ENCODE measurements at places on chromosomes 11 and 22.

GRCh38 chr11:44143987-44144909 is 48.8 kb downstream of the EXT2 start:
- DNase-seq = no peak

DNA sequence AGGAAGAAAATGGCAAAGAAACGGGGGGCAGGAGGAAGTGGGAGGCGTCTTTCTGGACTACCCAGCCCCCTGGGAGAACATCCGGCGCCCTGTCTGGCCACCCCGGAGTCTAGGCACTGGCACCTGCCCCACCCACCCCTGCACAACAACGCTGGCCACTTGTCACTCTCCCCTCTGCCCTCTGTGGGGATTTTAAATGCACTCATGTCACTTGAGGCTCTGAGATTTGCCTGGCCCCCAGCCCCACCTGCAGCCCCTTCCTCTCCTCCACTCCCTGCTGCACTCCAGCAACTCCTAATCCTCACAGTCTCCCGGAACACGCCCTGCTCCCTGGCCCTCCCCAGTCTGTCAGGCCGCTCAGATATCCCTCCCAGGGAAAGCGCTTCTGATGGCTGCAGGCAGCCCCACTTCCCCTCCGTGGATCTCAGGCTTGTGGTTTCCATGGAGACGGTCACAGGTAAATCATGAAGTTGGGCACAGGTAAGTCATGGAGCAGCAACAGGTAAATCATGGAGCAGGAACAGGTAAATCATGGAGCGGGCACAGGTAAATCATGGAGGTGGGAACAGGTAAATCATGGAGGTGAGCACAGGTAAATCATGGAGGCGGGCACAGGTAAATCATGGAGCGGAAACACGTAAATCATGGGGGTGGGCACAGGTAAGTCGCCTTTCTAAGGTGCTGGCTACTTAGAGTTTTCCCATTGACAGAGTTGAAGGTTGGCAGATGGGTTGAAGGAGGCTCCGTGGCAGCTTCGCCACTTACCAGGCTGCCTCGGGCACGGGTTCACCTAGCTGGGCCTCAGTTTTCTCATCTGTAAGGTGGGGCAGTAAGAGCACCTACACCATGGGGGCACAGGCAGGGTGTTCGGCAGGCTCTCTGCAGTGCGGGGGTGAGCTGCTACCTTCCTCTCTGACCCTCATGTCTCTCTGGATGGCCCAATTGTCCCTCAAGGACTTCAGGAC is 79.0 kb upstream of the SHISAL1 start:
- peak; percentile 5 for DNase-seq

GRCh38 chr22:21713428-21714058 is 22.1 kb downstream of the YPEL1 start:
- DNase-seq = no peak

GRCh38 chr11:61045271-61045670 is 57.0 kb upstream of the CD5 start:
- no peak for DNase-seq

DNA sequence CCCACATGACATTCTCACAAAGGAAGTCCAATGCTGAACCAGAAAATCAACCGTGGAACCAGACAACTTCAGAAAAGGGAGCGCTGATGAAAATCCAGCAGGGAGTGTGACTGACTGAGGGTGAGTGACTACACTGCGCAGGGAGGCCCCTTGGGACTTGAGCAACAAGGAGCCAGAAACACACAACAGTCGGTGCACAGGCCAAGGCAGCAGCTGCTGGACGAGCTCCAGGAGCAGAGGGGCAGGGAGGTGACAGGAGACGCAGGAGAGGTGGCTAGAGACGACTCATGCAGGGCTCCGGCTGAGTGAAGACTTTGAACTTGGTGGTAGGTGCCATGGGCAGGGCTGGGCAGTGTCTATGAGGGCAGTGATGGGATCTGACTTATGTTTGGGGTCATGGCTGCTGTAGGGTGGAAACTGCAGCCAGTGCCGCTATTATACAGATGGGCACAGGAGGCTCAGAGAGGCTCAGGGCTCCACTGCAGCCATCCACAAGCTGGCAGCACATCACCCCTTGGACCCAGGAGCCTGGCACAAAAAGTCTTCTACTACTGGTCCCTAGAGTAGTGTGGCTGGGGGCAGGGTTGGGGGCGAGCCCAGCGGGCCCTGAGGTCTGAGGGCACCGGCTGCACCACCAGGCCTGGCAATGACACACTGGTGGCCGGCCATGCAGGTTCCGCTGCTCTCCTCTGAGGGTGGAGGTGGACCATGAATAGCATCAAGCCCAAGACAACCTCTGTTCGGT is 10.3 kb upstream of the FADD start:
- DNase-seq = peak; percentile 70

- DNase-seq = no peak
These were observed 3.4 kb upstream of the ADAMTS8 start for GRCh38 chr11:130431801-130432200.

DNA sequence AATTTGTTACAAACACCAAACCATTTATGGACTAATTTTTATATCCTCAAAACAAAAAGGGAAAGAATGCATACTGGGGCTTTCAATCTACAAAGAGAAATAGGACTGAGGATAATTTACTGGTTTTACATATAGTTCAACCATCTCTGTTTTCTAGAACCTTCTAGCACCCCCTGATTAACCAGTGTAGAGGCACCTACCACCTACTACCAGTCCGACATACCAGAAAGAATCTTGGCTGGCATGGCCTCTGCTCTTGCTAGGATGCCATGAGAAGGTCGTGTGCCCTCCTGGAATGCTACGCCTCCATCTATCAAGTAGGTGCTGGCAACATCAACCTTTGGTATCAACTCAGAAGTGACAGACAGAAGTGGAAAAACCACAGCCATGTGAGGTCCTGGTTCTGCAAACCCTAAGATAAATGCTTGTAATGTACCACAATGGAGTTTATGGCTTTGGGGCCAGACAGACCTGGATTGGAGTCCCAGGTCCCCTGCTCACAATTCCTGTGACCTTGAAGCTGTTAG is 28.2 kb downstream of the MYH9 start:
- DNase-seq = no peak

GRCh38 chr11:4061700-4062099 is 32.9 kb upstream of the RRM1 start:
- DNase-seq = no peak

DNA sequence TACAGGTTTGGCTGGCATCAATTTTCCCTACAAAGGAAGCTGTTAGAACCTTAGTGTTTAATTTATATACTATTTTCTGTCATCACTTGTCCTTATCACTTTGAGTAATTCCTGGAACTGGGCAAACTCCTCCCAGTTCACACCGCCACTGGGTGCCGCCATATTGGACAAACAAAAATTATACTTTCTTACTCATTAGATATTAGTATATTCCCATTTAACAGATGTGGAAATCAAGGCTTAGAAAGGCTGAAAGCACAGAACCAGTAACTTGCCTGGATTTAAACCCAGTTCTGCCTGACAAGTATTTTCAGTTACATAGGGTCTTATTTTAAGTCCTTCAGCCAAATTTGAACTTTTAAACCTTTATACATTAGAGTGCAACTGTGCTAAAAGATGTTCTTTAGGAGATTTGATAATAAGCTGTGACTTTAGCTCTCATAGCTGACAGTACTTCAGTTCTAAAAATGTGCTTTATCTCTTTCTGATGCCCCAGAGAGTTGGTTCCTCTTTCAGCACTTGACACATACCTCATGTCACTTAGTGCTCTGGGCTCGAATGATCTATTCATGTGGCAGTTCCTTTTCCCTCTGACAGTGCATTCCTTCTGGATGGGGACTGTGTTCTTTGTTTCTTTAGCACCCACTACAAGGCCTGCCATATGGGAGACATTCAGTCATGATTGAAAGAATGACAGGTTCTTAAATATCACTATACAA is 25.4 kb downstream of the COA4 start:
- DNase-seq = no peak

GRCh38 chr11:122665861-122666260 is 10.3 kb downstream of the UBASH3B start:
- no peak for DNase-seq

GRCh38 chr11:118434553-118435289 is 1.6 kb upstream of the KMT2A start:
- DNase-seq = peak; percentile 40

DNA sequence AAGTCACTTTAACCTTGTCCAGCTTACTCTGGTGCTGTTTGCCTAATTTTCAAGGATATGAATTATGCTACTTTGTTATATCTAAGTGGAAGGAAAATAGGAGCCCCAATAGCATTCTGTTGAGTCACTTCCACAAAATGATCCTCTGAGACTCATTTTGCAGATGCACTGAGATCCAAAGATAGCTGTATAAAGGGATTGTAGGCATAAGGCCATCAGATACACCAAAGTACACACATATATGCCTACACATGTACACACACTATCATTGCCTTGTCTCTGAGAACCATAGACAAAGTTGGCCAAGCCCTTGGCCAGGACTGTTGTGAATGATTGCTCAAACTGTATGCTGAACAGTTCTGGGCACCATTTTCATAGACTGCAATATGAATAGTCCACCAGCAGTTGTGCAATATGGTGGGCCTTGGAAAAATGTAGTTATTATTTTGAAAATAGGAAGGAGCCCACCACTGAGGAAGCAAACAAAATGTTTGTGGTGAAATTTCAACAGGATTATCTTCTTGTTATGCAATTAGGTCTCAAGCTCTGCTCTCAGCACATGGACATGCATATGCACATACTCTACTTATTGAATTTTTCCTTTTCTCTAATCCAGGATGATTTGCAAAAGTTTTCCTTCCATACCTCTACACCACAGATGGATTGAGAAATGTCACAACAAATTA is 186.0 kb upstream of the CTSC start:
- no peak for DNase-seq

GRCh38 chr22:47623066-47623762 is 860.8 kb downstream of the TBC1D22A start:
- DNase-seq = no peak

- no peak for DNase-seq
These were observed 8.7 kb downstream of the COMMD9 start for GRCh38 chr11:36280531-36280930.

DNA sequence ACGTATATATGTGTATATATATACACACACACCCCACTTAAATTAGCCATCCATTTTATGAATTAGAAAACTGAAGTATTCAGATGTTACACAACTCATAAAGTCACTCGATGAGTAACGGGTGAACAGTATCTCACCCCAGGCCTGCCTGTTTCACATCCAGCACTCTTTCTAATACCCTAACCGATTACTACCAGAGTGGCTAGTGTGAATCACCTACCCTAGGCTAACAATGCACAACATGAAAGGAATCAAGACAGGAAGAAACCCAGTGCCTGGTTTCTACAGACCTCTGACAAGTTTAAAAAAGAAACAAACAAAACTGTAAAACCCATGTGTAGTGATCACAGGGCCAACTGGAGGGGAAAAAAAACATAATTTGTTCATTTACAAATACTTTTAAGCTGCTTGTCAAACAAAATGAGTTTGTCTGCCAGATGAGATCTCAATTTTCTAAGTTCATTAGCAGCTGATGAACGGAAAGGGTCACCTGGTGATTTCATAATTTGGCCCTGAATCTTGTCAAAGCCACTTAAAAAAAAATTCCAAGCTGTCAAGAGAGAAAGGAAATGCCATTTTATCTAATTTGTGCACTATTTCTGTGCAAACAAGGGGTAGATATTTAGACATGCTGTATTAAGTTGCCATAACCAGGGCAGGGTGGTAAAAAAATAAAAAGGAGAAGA is 134.8 kb downstream of the LARGE1 start:
- no peak for DNase-seq

DNA sequence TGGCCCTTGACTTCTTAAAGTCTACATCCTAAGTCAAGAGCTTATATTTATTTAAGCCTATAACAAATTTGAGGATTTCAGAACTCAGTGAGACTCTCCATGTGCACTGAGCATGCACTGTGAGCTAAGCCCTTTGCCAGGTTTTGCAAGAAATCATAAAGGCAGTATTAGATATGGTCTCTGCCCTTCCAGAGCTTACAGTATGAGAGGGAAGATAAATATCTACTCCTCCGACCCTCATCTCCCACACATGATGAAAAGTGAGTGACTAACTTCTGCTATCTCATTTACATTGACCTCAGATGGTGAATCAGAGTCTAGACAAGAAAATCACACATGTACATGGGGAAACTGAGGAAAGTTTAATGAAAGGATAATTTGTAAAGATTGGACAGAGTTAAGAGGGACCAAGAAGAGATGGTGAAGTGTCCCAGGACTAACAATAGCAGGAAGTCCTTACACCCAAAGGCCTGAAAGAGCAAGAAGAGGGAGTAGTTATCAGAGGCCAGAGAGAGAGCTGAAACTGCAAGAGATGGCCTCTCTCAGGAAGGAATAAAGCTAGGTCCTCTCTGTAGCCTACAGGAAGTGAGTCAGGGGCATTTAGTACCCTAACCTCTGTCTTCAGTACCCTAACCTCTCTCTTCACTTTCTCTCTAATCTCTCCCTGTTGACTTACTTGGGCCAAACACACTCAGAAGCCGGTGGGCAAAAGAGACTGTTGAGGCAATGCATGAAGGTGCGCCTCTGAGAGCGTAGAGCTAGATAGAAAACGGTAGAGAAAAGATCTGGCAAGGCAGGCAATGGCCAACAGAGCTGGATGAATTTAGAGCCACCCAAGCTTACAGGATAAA is 23.0 kb upstream of the BLID start:
- DNase-seq = no peak

DNA sequence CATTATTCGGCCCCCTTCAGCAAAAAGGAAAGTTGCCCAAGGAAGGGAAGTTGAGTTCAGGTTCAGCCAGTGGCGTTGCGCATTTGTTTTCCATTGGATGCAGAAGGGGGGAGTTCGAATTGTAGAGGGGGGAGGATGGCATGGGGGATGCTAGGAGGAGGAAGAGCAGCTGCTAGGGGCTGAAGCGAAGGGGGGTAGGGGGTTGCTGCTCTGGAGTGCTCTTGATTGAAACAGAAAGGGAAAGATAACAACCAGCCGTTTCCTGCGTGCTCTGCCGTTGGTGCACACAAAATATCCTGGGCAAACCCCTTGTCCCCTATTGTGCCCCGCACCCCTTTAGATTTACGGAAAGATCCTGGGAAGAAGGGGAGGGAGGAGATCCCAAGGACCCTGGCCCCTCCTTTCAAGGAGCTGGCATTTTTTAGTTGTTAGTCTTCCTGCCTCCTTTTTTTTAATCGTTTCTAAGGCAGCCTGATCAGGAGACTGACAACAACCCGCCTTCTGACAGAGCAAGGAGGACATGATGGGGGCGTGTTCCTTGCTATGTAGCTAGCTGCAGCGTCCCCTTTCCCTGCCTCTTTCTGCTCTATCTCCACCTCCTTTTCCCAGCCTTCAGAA is 2.1 kb downstream of the KMT2A start:
- peak; percentile 40 for DNase-seq

DNA sequence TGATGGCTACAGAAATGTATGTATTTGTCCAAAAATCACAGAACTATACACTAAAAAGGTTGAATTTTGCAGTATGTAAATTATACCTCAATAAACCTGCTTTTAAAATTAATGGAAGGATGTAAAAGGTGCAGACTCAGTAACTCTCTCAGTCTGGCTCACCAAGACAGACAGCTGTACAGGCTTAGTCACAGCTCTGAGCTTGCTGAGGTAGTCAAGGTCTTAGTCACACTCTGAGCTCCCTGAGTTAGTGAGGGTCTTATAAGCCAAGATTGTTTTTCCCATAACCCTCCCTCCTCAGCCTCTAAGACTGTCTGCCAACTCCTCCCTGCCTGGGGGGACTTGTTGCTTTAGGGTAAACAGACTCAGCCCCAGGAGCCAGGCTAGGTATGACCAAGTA is 59.3 kb upstream of the IZUMO1R start:
- DNase-seq = no peak
